ENCODE measurements at places on chromosomes 7 and 10.
A peak's percentile ranks its signal among the peaks of the same experiment; 100 is the strongest.

DNA sequence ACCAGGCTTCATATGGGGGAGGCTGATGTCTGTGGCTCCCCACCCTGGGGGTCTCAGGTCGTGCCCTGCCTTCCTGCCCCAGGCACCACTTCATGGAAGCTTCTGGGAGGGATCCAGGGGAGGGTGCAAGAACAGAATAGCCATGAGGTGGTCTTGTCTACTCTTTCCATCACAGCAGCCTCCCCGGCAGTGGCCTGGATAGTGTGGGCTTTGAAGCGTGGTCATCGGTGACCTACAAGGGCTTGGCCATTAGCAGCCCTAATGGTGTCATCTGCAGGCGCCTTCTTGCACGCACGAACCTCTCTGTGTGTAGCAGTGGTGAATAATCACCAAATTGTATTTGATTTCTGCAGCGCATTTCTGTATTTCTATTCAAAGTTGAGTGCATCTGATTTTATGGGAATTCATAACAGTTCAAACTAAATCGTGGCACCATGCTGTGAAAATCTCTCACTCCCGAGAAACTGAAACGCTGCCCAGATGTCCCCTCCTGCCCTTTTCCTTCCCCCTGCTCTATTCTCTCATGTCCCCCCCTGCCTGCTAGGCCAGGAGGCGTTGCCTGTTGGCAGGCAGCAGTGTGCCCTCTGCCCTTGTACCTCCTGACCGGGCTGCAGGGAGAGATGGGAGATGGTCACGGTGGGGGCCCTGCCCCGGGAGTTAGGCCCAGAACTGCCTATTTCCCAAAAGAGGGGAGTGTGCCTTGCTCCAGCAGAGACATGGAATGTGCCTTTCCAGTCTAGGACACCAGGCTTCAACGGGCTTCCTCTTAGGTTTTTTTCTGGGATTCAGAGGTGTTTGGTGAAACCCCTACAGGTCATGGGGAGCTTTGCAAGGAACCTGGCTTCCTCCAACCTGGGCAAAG lies 34.8 kb downstream of the CDH23 start:
- DNase-seq, result no peak

DNA sequence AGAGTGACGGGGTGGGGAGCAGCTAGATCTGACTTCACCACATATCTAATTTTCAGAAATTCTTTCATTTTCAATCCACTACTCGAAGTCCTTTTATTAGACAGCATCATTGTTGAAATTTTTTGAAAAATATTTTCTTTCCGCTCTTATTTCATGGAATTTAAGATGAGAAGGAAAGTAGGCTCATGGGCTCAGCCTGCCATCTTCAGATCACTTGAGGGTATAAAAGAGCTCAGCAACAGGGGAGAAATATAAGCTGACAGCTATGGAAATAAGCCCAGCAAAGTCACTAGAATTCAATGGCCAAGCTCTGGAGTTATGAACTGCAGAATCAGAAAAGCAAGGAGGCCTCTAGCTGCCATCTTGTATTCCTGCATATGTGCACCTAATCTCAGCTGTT lies 389.1 kb downstream of the XPNPEP1 start:
- DNase-seq, result no peak

- no peak for DNase-seq
Observed at GRCh38 chr7:30648744-30649540, 33.3 kb downstream of the CRHR2 start.

DNA sequence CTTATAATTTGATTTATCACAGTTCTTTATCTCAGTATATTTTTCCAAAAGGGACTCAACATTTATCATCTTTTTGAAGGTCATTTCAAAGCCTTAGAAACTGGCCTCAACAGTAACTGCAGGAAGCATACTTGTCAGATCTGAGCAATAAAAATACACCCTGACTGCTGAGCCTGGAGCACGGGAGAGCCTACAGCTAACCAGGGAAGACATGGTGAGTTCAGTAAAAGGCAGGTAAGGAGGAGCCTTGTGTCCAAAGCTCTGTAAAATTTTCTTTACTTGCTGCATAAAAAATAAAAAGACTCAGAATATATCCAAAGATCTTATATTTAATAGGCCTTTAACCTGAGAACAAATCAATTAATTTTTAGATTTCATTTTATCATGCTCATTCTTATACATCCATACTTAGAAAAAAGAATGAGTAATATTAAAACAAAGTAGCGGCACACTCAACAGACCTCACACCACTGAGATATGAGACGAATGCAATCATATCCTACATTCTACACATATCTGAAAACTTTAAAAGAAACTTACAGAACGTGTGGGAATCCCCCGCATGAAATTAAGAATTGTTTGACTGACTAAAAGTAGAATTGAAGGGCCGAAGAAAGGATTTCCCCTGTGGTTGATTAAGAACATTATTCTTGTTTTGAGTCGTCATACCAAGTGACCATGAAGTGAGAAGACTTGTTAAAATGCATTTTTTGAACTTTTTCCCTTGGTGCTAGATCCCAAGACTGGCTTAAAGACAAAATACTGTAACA lies 296.4 kb upstream of the MKLN1 start:
- no peak for DNase-seq

GRCh38 chr10:24541239-24541753 lies 182.4 kb downstream of the ARHGAP21 start:
- DNase-seq, result no peak

DNA sequence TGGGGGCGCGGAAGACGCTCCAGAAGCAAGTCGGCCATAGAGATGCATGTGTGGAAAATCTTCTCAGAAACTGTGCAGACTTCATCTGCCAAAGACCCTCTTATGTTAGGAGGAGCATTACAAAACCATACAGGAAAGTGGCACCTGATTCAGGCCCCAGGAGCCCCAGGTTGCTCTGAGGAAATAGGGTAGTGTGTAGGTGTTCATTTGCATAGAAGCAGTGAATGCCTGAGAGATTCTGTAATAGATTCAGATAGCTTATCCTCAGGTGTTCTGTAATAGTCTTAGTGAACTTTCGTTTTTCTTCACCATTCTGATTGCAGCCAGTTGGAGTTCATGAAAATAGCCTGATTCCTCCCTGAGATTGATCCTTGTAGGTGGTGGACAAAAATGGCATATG lies 106.4 kb upstream of the GJD4 start:
- DNase-seq, result no peak

DNA sequence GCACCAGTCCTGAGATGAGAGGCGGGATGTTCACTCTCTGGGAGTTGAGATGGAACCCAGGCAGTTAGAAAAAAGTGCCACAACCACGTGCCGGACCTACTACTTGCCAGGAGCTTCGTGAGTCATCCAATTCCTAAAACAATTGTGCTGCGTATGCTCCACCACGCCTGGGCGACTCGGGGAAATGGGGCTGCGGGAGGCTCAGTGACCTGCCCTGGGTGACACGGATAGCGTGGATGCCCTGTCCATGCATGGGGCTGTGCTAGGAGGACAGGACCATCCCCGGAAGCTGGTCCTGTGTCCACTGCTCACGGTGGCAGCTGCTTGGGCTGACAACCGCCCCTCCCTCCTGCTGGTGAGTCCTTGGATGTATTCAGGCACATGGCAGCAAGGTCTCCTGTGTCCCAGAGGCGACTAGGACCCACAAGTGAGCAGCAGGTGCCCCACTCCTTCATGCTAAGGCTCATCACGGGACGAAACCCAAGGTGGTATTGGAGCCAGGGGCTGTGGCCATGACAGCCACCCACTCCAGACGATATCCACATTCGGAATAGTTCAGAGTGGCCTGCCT lies 90.4 kb downstream of the BMS1 start:
- DNase-seq, result no peak

GRCh38 chr10:122362621-122363020 lies 11.9 kb upstream of the PLEKHA1 start:
- peak; percentile 40 for DNase-seq

DNA sequence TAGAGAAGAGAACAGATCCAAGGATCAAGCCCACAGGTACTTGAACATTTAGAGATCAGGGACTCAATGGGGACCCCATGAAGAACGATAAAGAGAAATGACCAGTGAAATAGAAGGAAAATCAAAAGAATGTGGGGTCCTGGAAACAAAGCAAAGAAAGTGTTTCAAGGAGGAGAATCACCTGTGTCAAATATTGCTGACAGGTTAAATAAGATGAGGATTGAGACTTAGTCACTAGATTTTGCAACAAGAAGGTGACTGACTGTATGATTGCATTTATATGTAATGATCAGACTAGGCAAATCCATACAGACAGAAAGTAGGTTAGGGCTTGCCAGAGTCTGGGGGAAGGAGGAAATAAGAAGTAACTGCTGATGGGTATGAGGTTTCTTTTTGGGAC lies 254.9 kb upstream of the NPY start:
- no peak for DNase-seq

DNA sequence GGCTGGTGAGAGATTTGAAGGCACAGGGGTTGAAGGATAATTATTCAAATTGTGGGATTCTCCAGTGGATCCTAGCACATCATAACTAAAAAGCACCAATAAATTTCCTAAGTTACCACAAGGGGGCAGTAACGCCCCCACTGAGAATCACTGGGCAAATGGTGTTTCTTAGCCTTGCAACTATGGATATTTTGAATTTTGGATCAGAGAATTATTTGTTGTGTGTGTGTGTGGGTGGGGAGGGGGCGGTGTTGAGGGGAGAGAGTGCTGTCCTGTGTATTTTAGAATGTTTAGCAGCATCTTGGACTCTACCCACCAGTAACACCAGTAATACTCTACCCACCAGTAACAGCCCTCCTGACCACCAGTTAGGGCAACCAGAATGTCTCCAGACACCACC lies 63.3 kb upstream of the PRKG1 start:
- DNase-seq, result no peak

- DNase-seq, result peak; percentile 70
Observed at GRCh38 chr7:1579481-1580421, 9.9 kb upstream of the PSMG3 start.

- no peak for DNase-seq
Observed at GRCh38 chr10:91740353-91740924, 57.8 kb upstream of the TNKS2 start.

Measured in NCI-H510A (cell line).